ENCODE measurements at places on chromosomes 2 and 18. TPM values are rescaled to one million over a fixed set of nuclear protein-coding genes. Genes with fewer than 3 reads are reported as not detected.
A peak's percentile ranks its signal among the peaks of the same experiment; 100 is the strongest.

DNA sequence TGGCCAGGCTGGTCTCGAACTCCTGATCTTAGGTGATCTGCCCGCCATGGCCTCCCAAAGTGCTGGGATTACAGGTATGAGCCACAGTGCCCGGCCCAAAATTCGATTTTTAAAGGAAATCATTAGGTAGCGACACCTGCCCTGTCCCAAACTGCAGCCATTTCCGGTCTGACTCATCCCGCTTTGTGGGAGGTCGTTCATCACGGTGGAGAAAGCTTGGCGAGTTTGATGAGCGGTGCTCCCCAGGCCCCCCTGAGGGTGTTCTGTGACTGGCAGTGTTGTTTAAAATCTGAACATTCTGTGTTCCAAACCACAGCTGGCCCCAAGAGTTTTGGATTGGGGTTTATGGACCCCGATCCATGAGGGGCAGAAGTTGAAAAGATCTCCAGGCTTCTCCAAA, 53.0 kb upstream of the GLI2 start:
- no peaks in the 10 kb centered on the region for H3K4me1 ChIP-seq
- H3K4me3 ChIP-seq: no peak overlapping the region
- no peaks in the 10 kb centered on the region for H3K36me3 ChIP-seq
- H3K27ac ChIP-seq: no peak overlapping the region
- DNase-seq: no peak

GRCh38 chr2:151357359-151357758, at the start of gene TNFAIP6:
TNFAIP6 (plus strand) TSS chr2:151357592; CDS start chr2:151357667, 75 bp downstream.
- peaks cover 8% of the 10 kb centered on the region for H3K27me3 ChIP-seq
- no peaks in the 10 kb centered on the region for H3K4me1 ChIP-seq
- H3K27ac ChIP-seq: no peak within 1 kb of the TSS
- no peaks in the 10 kb centered on the region for H3K36me3 ChIP-seq
- no peak within 1 kb of the TSS for H3K4me3 ChIP-seq
- DNase-seq: no peak

GRCh38 chr2:197161774-197162173, 148.8 kb downstream of the ANKRD44 start:
- no peak overlapping the region for H3K4me3 ChIP-seq
- H3K36me3 ChIP-seq: peaks cover 32% of the 10 kb centered on the region
- no peak for DNase-seq
- H3K27ac ChIP-seq: peak overlapping the region; percentile 17

The CRYBA2 gene
- total RNA-seq: not detected

- H3K36me3 ChIP-seq: no peaks in the 10 kb centered on the region
- no peaks in the 10 kb centered on the region for H3K27me3 ChIP-seq
- H3K4me3 ChIP-seq: no peak overlapping the region
- no peak overlapping the region for H3K27ac ChIP-seq
- no peaks in the 10 kb centered on the region for H3K4me1 ChIP-seq
Observed at GRCh38 chr18:55634545-55634944, 46.6 kb upstream of the TCF4 start.

The GNLY gene
- total RNA-seq: 599 TPM

DNA sequence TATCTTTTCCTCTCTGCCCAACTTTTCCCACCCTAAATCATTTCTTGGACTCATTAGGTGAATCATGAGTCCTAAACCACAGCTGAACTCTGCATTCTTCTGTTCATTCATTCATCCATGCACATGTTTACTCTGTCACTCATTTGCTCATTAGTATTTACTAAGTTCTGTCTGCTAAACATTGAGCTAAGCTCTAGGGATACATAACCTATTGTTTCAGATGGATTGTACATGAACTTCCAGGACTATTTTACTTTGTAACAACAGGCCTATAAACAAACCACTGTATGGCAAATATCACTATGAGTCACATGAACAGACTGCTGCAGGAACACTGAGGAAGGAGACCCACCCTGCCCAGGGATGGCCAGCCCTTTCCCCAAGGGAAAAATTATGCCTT, 14.6 kb upstream of the DYNC2LI1 start:
- H3K36me3 ChIP-seq: no peaks in the 10 kb centered on the region
- DNase-seq: no peak
- H3K27ac ChIP-seq: no peak overlapping the region
- peaks cover 3% of the 10 kb centered on the region for H3K27me3 ChIP-seq

GRCh38 chr2:23761638-23762037, 165.3 kb downstream of the ATAD2B start:
- H3K36me3 ChIP-seq: peaks cover 6% of the 10 kb centered on the region
- no peak for DNase-seq
- H3K4me3 ChIP-seq: no peak overlapping the region
- H3K4me1 ChIP-seq: peaks cover 10% of the 10 kb centered on the region
- H3K27me3 ChIP-seq: no peaks in the 10 kb centered on the region
- H3K27ac ChIP-seq: no peak overlapping the region

DNA sequence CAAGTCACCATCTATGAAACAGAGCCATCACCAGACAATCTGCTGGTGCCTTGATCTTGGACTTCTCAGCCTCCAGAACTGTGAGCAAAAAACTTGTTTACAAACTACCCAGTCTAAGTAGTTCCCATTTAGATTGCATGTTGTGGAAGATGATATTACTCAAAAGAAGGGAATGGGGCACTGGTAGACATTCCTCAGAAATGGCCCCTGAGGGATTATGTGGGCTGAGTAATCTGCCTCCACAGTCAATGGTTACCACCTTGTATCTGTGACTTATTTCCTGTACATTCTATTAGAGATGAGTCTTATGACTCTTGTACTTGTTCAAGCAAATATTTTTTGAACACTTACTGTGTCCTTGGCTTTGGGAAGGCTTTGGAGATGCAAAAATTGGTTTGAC, 160.4 kb downstream of the NUP35 start:
- no peak for DNase-seq
- H3K36me3 ChIP-seq: no peaks in the 10 kb centered on the region

DNA sequence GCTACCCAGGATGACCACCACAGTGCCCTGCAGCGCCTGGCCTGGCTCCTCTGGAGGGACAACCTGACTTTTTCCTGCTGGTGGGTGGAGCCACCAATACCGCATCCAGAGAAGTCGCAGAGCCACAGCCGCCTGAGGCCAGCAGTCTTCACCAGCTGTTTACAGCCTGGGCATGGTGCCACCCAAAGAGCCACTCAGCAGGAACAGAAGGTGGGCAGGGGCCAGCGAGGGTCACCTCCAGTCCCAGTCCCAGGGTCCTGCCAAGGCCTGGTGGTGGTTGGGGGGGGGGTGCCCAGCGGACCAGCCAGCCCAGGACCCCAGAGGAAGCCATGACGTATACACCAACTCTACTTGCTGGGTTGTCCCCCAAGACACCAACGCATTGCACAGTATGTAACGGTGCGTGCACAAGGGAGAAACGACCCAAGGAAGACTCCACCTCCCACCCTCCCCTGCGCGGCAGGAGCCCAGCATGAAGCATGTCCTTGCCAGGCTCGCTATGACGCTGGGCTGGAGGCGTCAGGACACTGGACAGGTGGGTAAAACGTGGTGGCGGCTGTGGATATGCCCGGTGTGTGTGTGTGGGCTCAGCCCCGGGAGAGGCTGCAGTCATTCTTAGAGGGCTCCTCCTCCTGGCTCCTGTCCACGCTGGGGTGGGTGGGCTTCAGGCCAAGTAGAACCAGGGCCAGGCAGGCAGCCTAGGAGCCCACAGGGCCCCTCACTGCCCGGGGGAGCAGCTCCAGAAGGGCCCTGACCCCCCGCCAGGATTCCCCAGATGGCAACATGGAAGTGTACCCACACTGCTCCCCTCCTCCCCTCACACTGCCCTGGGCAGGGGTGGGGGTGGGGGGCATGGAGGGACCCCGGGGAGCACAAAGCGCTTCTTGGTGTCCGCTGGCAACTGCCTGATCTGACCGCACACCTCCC, 49.3 kb downstream of the HS6ST1 start:
- peaks cover 5% of the 10 kb centered on the region for H3K36me3 ChIP-seq
- peaks cover 2% of the 10 kb centered on the region for H3K4me1 ChIP-seq
- DNase-seq: no peak
- H3K27me3 ChIP-seq: no peaks in the 10 kb centered on the region
- no peak overlapping the region for H3K4me3 ChIP-seq

The SCN7A gene
- not detected for total RNA-seq

- H3K4me3 ChIP-seq: no peak overlapping the region
- no peak overlapping the region for H3K27ac ChIP-seq
- peaks cover 8% of the 10 kb centered on the region for H3K4me1 ChIP-seq
- DNase-seq: no peak
Observed at GRCh38 chr2:55114082-55114481, 63.8 kb upstream of the RTN4 start.

The LRRC30 gene
- not detected for total RNA-seq

DNA sequence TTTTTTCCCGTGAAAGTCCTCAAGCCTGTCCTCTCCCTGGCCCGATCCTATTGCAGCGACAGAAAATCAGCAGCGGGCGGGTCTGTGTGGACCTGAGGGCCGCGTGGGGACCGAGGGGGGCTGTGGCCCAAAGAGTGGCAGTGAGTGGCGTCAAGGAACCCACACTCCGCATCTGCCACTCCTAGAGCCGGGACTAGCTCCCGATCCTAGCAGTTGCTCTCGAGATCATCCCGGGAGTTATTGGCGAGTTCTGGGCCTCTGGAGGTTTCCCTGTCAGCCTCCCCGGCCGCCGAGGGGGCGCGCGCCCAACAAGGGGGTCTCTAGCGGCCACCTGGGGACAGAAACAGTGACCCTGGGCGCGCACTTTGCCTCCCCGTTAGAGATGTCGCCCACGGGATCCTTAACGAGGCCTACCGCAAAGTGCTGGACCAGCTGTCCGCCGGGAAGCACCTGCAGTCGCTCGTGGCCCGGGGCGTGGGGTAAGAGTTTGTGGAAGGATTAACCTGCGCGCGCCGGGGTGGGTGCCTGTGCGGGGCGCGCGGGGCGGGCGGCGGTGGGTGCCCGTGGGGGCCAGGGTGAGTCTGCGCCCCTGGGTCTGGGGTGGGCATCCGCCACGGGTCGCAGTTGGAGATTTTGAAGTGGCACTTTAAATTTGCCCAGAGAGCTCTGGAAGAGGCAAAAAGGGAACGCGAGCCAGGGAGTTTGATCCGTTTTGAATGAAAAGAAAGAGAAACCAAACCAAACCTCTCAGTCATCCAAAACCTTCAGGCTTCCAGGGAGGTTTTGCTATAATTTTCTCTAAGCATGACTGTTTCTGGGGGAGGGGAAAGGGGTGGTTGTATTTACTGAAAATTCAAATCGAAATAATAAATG, 3.5 kb downstream of the ADCYAP1 start:
- peak overlapping the region; percentile 52 for H3K4me3 ChIP-seq
- H3K36me3 ChIP-seq: peaks cover 14% of the 10 kb centered on the region
- H3K27me3 ChIP-seq: peaks cover 74% of the 10 kb centered on the region
- H3K27ac ChIP-seq: no peak overlapping the region

GRCh38 chr2:75328156-75328555, 128.8 kb upstream of the TACR1 start:
- no peaks in the 10 kb centered on the region for H3K27me3 ChIP-seq
- H3K4me3 ChIP-seq: no peak overlapping the region
- DNase-seq: no peak

- H3K36me3 ChIP-seq: no peaks in the 10 kb centered on the region
- H3K4me1 ChIP-seq: no peaks in the 10 kb centered on the region
- no peak overlapping the region for H3K4me3 ChIP-seq
- DNase-seq: no peak
- no peaks in the 10 kb centered on the region for H3K27me3 ChIP-seq
- no peak overlapping the region for H3K27ac ChIP-seq
Observed at GRCh38 chr2:50529600-50530218, 502.2 kb downstream of the NRXN1 start.

DNA sequence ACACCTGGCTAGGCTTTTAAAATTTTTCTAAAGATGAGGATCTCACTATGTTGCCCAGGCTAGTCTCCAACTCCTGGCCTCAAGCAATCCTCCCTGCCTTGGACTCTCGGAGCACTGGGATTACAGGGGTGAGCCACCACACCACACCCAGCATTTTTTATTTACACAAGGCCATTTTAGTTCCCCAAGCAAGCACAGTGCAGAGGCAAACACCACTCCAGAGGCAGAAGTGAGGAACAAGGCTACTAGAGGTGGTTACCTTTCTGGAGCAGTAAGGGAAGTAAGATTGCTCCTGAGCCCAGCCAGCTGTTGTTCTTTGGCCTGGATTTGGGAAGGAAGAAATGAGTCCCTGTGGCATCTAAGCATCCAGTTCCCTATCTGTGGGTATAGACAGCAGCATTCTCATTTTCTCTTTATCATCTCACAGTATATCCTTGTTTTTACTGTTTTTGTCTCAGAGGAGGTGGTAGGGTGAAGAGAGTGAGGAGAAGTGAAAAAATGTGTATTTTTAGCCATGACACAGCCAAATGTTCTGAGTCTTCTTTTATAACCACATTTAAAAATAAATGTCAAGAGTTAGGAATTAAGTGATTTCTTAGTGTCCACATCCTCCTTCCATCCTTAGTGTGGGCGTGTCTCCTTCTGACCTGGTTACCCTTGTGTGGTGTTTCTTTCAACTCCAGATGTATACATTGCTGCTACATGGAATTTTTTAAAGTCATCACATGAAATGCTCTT, 10.5 kb upstream of the TTC39C start:
- H3K4me3 ChIP-seq: no peak overlapping the region
- no peak for DNase-seq
- H3K36me3 ChIP-seq: peaks cover 11% of the 10 kb centered on the region
- peak overlapping the region; percentile 29 for H3K27ac ChIP-seq
- peaks cover 73% of the 10 kb centered on the region for H3K4me1 ChIP-seq

- H3K27me3 ChIP-seq: no peaks in the 10 kb centered on the region
- DNase-seq: no peak
- H3K4me1 ChIP-seq: no peaks in the 10 kb centered on the region
- H3K27ac ChIP-seq: no peak overlapping the region
Observed at GRCh38 chr2:113818382-113818951, 62.0 kb upstream of the SLC35F5 start.

The ANKRD30B gene
- total RNA-seq: not detected

The LOXHD1 gene
- not detected for total RNA-seq

The GYPC gene
- total RNA-seq: 133 TPM

DNA sequence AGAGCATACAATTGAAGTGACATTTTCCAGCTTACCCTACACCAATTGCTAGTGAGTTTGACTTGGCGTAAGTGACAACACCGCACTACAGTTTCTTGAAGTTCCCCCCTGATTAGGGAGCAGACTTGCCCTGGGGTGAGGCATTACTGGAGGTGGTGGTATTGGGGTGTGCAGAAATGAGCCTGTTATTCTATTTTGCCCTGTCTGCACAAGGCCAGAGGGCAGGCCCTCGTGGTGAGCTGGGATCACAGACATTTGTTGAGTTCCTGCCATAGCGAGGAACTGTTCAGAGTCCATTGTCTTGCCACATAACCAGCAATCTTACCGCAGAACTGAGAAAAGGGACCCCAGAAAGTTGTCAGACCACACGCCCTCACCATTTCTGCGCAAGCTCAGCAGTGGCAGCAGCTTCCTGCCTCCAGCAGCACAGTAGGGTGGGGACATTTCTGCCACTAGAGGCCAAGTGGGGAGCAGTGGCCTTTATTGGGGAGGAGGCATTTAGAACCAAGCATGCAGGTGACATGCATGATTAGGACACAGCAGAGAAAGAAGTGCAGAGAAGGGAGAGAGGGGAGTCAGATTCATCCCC, 103.6 kb upstream of the BCL2L11 start:
- peaks cover 25% of the 10 kb centered on the region for H3K27me3 ChIP-seq
- no peaks in the 10 kb centered on the region for H3K4me1 ChIP-seq
- no peak for DNase-seq
- no peak overlapping the region for H3K4me3 ChIP-seq
- H3K36me3 ChIP-seq: no peaks in the 10 kb centered on the region

The SCN9A gene
- 0.15 TPM for total RNA-seq

- H3K4me3 ChIP-seq: no peak overlapping the region
- H3K27ac ChIP-seq: no peak overlapping the region
- H3K36me3 ChIP-seq: no peaks in the 10 kb centered on the region
Observed at GRCh38 chr2:70663411-70663810, 104.6 kb downstream of the ADD2 start.

All from activated CD4-positive, alpha-beta memory T cell treated with anti-CD3 and anti-CD28 coated beads, Interleukin-2, amount 10 ng/mL, durations not matched to agents 7 days and 5 days (primary cell).